Astrocyte of the spinal cord (primary cell): ENCODE measurements at places on chromosomes 7 and 10.

DNA sequence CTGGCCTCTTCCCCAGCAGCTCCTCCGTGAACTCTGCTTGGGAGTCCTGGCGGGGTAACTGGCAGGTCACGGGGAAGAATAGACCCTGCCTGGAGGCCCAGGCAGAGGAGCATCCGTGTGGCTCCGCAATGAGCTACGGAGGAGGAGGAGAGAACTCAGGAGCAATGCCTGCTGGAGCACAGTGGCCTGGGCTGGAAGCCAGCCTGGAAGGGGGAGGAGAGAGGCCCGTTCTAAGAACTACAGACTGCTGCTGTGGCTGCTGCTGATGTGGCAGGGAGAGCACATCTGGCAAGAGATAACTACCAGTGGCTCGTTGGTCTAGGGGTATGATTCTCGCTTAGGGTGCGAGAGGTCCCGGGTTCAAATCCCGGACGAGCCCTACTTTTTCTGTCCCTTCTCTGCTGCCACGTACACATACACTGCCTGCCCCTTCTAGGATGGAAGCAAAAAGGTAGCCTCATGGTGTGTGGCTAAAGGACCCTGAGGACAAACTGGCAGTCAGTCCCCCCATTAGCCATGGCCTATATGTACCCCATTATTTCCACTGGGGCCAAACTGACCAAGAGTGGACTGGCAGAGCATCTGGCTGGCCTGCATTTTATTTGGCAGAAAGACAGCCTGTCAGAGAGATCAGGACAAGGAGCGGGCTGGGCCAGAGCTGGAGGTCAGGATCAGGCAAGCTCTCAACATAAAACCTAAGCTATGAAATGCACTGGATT, 7.7 kb upstream of the OPN1SW start:
- peak; percentile 84 for DNase-seq

- peak; percentile 49 for DNase-seq
Measured at GRCh38 chr10:12350167-12350872, 973 bp downstream of the CAMK1D start.

DNA sequence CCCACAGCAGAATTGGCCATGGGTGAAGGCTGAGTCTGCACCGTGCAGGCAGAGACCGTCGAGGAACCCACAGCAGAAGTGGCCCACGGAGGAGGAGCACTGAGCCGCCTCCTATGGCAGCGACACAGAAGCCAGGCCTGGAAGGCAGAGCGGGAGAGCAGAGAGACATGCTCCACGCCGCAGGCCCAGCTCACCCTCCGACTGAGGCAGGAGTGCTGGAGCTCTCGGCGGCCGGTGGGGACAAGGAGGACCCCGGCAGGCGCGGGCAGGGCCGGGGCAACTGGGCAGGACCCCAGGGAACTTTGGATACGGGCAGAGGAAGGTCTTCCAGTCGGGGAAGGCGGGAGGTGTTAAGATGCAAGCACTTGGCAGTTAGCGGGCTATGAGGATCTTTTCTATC, 420.4 kb downstream of the DNAJB6 start:
- DNase-seq: no peak

DNA sequence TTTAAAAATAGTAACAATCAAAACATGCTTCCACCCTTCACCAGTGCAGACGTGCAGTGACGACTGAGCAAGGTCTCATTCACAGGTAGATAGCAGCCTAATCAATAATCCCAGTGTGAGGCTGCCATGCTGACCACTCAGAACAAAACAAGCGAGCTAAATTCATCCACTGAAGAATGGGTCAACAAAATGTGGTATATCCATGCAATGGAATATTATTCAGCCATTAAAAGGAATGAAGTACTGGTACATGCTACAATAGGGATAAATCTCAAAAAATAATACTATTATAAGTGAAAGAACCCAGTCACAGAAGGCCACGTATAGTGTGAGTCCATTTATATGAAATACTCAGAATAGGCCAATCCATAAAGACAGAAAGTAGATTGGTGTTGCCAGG, 74.0 kb downstream of the PTPRE start:
- DNase-seq: no peak

DNA sequence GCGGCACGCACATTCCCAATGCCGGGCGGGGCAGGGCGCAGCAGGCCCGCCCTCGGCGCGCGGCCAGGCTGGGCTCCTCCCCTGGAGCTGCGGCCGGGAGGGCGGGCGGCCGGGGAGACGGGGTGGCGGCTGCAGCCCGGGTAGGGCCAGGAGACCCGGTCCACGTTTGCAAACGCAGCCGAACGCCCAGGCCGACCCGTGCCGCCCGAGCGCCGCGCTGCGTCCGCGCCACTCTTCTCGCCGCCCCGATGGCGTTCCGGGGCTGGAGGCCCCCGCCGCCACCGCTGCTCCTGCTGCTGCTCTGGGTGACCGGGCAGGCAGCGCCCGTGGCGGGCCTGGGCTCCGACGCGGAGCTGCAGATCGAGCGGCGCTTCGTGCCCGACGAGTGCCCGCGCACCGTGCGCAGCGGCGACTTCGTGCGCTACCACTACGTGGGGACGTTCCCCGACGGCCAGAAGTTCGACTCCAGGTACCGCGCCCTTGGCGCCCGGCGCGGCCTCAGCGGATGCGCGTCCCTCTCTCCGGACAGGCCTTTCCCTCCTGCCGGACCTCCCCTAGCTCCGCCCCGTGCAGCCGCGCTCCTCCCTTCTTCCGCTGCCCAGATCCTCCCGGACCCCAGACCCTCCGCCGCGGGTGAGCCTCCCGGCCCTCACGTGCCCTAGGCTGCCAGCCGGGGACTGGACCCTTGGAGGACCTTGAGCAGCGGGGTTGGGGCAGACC, at the start of gene FKBP9:
FKBP9 (plus strand) TSS at position 115 of the 720 bp plus-strand sequence; CDS start at position 249, 134 bp downstream.
- DNase-seq: peak; percentile 86

- DNase-seq: no peak
Measured at GRCh38 chr7:12731775-12732174, 44.3 kb downstream of the ARL4A start.
